ENCODE measurements at places on chromosomes 1 and 21.

- DNase-seq, result no peak
Measured at GRCh38 chr1:184739070-184739469, 15.6 kb downstream of the EDEM3 start.

DNA sequence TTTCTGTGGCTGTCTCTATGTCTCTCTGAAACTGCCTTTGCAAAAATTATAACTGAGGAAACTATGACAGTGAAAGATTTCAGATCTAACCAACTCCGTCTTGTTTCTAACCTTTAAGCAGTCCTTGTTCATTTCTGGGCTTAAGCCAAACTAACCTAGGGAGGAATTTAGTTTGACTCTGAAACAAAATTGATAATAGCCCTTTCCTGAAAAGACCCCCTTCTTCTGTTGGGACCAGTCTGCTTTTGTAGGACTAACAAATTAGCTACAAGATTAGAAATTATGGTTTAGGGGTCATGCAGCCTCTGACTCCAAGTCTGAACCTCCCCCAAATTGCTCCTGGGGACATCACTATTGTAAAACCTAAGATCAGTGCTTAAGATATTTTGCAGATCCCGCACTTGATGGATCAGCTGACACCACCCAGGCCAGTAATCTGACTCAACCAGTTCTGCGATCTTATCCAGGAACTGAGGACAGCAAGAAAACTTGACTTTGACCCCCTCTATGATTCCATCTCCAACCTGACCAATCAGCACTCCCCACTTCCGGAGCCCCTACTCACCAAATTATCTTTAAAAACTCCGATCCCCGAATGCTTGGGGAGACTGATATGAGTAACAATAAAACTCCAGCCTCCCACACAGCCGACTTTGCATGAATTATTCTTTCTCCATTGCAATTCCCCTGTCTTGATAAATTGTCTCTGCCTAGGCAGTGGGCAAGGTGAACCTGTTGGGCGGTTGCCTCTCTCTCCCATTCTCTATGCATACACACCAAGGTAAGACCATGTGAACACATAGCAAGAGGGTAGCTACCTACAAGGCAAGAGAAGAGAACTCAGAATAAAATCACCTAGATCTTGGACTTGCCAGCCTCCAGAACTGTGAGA is 11.1 kb upstream of the TRIM63 start:
- DNase-seq, result no peak

DNA sequence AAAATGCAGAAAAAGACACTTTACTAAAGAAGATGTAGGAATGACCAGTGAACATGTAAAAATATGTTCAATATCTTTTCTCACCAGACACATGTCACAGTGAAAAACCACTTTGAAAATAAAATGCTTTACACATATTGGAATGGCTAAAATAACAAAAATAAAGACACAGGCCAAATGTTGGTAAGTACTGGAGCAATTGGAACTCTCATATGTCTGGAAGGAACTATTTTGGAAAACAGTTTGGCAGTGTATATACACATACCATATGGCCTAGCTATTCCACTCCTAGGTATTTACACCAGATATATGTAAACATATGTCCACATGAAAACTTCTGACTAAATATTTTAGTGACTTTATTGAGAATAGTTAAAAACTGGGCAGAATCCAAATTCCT is 927.2 kb downstream of the BRINP3 start:
- no peak for DNase-seq

GRCh38 chr1:110292031-110292741 is 47.0 kb upstream of the RBM15 start:
- no peak for DNase-seq

DNA sequence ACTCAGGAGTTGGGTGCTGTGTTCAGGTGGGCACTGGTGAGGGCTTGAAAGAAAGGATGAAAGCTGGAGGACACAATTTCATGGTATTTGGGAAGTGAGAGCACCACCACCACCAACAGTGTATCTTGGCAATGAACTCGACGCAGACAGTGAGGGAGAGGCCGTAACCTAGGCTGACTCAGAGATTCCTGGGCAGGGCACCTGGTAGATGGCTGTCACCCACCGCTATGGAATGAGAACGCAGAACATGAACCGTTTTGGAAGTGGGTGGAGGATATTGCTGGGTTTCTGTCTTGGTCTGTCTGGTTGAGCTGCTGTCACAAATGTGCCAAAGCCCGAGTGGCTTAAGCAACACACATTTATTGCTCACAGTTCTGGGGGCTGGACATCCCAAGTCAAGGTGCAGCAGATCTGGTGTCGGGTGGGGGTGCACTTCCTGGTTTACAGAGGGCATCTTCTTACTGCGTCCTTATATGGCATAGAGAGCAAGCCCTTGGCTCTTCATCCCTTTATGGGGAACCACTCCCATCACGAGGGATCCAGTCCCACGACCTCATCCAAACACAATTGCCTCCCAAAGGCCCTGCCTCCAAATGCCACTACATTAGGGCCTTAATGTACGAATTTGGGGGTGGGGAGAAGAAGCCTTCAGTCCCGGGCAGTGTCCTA is 246.3 kb downstream of the SIPA1L2 start:
- no peak for DNase-seq

GRCh38 chr1:115647507-115647906 is 5.7 kb downstream of the VANGL1 start:
- no peak for DNase-seq

DNA sequence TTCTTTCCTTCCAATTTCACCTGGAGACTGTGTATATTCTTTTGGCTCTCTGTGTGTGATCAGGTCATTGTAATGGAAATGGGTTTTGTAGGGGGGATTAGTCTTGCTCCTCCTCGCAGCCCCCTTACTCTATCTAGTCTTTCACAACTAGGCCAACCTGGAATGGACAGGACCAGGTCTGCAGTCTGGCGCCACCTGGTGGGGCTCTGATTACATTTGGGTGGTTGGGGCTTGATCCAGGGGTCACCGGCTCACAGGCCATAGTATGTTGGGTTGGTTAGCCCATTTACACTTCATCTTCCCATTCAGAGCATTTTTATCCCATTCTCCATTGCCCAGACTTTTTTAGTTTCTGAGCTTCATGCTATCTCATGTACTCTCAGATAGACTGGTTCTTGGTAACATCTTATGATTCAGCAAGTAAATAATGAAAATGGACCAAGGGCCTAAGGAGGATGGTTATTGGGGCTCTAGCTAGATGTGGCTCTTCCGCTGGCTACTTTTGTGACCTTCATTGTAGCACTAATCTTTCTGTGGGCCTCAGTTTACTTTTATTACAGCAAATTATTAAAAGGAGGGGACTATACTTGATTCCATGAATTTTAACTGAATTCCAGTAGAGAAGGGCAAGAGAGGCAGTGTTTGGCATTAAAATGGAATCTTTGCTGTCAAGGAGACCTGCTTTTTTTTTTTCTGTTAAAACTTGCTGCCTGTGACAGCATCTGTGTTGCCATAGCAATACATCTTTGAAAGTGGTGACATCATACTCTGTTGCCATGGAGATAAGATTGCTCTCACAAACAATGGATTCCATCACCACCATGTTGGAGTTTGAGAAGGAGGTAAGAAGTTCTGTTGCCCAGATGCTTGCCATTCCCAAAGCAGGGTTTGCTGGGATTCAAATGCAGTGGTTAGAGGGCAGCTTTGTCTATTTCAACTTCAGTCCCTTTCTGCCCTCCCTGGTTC is 150.1 kb downstream of the PLXNA2 start:
- peak; percentile 70 for DNase-seq

DNA sequence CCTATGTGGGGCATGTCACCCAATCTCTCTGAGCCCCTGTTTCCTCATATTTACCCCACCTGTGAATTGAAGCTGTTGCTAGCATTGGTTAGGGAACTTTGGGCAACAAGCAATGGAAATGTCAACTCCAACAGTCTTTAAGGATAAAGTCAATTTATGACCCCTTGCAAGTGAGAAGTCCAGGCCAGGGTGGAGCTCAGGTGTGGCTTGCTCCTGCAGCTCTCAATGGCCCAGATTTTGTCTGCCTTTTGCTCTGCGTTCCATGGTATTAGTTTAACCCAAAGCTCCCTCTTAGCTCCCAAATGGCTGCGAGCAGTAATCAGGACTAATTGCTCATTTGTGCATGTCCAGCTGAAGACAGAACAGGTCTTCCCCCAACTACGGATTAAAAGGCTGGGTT is 70.4 kb upstream of the ABCG1 start:
- DNase-seq, result no peak

GRCh38 chr1:236168716-236169429 is 26.5 kb downstream of the GPR137B start:
- peak; percentile 21 for DNase-seq

DNA sequence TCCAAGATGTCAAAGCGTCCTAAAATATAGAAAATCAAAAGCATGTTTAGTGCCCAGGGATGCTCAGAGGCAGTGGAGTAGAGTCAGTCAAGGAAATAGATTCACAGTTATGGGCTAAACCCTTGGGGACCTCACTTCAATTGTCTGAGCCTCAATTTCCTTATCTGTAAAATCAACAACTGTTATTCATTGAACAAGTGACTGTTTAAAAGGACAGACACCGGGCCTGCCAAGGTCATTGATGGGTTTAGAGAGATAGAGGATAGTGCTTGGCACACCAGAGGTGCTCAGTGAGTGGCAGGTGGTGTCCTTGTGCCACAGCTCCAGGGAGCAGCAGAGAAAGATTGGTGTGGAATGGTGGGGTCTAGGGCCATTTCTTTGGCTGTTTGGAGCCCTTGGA is 12.8 kb downstream of the PLA2G5 start:
- no peak for DNase-seq

DNA sequence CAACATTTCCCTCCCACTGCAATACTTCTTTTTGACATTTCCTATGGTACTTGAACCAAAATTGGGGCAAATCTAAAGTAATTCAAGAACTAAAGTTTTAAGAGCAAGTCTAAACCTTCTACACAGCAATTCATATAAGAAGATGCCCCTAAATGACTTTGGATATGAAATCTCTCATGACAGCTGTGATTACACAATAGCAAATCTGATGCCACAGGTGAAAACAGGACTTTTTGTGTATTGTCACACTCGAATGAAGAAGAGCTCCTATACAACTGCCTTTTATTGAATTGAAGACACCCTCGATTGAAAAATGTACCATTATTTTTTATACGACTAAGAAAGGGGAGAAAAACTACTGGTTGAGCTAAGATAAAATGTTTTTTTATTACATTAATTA is 59.6 kb upstream of the DYNLT5 start:
- DNase-seq, result no peak

DNA sequence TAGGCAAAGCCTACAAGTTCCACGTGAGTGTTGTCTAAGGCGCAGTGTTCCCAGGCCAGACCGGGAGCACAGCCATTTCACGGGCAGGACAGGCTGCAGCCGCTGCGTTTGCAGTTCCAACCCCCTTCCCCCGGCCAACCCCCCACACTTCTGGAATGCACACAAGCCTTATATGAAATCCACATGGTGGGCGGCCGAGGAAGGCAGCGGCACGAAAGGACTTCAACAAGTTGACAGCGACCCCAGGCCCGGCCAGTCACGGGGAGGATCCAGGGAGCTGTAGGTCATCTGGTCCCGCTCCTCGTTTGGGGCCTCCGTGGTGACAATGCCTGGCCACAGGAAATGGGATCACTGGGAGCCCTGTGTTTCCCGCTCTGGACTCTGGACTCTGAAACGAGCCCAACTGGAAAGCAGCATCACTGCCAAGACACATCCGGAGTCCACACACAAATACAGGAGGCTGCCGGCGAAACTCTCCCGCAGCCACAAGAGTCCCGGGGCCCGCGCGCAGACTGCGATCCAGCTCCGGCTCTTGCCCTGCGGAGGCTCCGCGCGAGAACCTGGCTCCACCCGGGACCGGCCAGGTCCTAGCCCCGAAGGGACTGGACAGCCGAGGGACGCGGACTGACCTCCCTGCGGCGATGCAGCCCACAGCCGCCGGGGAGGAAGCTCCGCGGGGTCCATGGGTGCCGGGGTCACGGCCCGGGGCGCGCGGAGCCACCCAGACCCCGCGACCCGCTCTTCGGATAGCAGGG is 794 bp downstream of the NID1 start:
- DNase-seq, result peak; percentile 74

GRCh38 chr1:209624558-209625549 is 27.4 kb downstream of the LAMB3 start:
- no peak for DNase-seq

DNA sequence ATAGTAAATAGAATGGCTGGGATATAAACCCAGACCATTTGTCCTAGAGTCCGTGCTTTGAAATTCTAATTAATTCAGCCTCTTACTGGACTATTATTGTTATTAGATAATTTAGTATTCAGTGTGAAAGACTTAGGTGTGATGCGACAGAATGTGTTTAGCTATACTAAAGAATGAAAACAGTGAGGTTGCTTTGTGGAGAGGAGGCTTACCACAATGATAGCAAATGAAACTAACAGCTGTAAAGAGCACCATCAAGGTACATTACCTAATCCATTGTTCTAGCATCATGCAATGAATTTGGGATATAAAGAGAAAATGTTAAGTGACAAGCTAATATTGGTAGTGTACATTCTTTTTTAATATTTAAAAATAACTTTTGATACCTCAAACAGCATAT is 911.1 kb downstream of the KCNT2 start:
- no peak for DNase-seq

Data from ovary (tissue), 10 donors.